ENCODE measurements at places on chromosomes 2 and 18.

DNA sequence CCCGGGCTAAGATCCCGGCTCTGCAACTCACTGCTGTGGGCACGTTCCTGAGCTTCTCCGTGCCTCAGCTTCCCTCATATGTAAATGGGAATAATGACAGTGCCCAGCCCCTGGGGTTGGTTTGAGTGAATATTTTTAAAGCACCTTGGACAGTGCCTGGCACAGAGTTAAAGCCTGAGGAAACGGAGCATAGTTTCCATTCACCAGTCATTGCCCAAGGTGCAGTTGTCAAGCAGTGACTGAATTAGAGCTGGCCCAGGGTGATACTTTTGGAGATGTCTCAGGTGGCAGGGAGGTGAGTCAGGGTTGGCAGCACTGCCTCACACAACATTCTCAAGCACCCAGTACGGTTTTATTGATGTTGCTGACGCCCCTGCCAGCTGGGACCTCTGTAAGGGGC lies 12.2 kb downstream of the TMEM177 start:
- no peak for DNase-seq

- DNase-seq: no peak
Observed at GRCh38 chr18:13076886-13077285, 85.7 kb downstream of the CEP192 start.

DNA sequence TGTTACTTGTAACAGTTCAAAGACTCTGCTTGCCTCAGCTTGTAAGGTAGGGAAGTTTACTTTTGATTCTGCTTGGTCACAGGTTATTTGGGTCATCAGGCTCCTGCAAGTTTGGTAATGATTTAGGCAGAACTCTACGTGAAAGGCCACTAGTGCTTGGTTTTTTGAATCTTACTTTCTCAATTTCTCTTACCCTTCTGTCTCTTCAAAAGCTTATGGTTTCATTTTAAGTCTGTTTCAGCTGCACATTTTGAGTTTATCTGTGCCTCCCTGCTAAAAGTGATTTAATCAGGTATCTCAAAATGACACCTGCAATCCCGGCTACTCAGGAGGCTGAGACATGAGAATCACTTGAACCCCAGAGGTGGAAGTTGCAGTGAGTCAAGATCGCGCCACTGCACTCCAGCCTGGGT lies 26.3 kb upstream of the MOCOS start:
- DNase-seq: no peak

GRCh38 chr2:136132825-136133155 lies 14.8 kb upstream of the CXCR4 start:
- no peak for DNase-seq

- no peak for DNase-seq
Observed at GRCh38 chr2:197460649-197461048, 7.3 kb downstream of the COQ10B start.

DNA sequence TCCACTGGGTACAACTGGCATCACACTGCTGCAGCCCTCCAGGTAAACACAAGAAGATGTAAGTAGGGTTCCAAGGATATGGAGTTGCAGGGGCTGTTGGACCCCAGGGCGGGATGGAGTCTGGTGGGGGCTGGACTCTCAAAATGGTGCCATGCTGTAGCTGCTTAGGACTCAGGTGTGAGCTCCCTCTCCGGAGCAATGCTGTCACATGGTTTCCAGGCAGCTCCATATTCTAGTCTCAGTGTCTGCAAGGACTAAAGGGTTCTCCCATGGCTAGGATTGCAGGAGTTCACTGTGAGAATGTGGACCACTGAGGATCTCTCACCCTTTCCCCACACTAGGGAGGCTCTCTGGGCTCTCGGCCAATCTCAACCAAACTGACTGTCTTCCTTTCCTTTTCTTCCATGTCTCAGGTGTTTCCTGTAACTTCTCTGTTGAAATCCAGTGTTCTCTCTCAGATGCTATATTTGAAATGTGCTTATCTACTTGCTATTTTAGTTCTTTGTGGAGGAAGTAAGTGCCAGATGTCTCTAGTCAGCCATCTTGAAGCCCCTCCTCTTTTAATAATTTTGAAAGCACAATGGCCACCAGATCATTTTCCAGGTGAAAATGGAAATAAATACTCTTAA lies 57.6 kb downstream of the CCNT2 start:
- no peak for DNase-seq

DNA sequence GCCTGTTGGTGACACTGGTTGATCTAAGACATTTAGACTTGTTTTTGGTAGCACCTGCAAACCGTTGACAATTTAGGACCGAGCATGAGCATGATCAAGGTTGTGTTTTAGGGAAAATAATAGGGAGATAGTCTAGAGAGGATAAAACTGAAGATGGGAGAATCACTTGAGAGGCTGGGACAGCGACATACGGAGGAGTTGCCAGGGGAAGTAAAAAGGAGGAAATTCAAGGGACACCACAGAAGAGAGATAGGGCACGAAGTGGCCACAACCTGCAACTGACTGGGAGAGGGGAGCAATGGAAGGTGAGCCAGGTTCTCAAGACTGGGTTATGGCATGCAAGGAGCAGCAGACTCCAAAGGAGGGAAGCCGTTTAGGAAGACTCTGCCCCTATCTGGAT lies 1.4 kb upstream of the ATP8B1 start:
- DNase-seq: no peak

GRCh38 chr2:195313962-195314361 lies 343.1 kb upstream of the SLC39A10 start:
- no peak for DNase-seq

DNA sequence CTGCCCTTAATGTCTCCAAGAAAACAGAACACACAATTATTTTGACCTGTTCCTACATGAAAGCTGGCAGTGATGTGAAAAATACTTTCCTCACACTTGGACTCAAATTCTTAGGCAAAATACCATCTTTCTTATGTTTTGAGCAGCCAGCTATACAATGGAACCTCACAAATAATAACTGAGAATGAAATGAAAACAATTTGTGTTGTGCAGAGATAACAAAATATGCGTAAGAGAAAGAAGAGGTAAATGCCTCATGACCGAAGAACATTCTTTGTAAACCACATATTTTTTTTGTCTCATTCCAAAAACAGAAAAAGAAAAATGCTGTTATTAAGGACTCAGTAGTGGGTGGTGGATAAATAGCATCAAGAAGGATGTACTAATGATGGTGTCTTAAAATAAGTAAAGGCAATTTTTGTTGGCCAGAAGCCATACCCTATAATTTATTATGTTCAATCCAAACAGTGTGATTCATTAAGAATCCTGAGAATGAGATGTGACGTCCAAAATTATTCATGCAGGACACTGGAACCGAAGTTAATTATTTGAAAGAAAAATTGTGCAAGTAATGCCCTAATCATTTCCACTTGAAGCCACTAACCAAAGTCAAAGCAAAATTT lies 193.0 kb upstream of the NETO1 start:
- no peak for DNase-seq

DNA sequence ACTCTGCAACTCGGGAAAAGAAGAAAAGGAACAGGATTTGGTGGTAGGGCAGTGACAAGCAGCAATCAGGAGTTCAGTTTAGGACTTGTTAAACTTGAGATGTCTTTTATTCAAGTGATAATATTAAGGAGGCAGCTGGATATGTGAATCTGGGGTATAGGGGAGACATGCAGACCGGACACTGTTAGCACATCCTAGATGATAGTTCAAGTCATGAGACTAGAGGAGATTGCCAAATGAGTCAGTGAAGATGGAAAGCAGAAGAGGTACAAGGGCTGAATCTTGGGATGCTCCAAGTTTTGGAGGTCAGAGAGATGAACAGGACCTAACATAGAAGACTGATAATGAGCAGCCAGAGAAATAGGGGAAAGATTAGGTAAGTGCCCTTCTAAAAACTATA lies 69.5 kb upstream of the PSME4 start:
- no peak for DNase-seq

DNA sequence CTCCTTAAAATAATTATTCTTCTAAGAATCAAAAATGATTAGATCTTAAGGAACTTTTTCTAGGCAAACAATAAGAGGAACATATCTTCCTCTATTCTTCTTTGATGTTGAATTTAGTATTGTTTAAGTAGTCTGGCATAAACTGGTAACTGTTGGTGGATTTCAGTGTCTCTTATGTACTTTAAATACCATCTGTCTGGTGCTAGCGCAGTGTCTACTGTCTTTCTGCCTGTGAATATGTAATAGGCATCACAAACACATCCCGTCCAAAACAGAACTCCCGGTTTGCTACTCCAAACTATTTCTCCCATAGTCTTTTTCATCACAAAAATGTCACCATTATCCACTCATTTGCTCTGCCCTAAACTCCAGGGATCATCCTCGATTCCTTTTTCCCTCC lies 281.7 kb downstream of the PHLPP1 start:
- no peak for DNase-seq

DNA sequence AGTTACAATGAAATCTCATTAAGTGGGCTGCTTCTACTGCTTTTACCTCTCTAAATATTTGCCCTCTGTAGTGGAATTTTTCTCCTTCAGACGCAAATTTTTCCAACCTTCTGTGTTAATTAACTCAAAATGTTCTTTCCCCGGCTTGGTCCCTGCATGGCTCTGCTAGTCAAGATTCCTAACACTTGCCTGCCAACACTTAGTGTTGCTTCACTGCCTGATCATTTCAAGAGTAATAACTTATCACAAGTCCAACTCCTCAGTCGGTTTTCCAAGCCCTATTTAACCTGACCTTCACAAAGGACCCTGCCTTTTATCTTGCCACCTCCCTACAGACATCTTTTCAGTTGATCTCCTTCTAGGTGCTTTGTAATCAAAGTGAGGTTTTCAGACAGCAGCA lies 142.7 kb downstream of the HRH4 start:
- no peak for DNase-seq

DNA sequence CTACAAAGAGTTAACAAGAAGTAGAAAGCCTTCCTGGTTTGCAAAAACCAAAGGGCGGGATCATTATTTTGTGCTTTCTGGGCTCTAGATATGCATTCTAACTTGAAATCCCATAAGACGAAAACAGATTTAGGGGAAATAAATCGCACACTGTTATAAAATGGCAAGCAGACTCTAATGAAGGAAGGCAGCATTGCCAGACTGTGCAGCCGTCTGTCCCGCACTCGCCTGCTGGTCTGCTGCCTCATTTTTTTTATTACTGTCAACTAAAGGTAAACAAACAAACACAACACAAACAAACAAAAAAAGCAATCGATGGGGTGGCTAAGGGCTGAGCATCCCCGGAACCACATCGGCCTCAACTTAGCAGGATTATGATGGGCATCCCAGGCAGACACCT lies 24.4 kb downstream of the ZNF521 start:
- DNase-seq: no peak

DNA sequence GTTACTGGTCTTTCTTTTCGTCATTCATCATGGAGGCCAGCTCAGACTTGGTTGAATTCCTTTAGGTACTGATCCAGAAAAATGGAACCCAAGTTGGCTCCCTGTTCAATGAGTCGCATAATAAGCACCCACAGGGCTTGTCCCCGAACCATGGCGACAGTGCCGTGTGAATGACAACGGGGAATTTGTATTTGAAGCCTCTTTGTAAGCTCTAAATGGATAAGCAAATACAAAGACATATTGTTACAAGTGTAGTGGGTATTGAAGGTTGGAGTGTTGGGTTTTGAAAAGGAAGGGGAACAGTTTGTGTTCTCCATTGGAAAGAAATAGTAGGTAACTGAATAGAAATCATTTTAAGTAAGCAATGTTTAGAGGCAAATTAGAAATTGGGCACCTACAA lies 288.9 kb downstream of the SLC4A3 start:
- DNase-seq: no peak

DNA sequence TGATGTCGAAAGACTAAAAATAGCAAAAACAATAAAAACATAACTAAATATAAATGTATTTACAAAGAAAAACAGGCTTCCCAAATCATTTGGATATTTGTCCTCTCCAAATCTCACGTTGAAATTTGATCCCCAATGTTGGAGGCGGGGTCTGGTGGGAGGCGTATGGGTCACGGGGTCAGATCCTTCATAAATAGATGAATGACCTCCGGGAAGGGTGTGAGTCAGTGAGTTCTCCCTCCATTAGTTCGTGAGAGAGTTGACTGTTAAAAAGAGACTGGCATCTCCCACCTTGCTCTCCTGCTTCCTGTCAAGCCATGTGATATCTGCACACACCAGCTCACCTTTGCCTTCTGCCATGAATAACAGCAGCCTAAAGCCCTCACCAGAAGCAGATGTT lies 703.0 kb downstream of the TMEM182 start:
- no peak for DNase-seq

GRCh38 chr18:13638719-13639595 lies 87.4 kb downstream of the FAM210A start:
- DNase-seq: no peak

DNA sequence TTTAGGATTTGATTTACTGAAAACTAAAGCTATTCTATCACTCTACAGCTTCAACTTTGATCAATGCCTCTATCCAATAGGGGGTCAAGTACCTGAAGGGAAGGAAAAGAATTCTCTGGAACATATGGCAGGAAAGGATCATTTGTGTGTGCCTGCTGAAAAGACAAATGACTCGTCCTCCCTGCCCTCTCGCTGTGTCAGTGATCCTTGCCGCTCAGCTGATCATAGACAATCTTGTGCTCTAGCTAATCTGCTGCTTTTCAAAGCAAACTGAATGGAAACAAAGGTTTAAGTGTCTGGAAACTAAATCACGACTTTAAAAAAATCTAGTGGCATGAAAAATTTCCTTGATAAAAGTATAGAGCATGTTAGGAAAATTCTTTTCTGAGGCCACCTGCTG lies 75.6 kb upstream of the CPO start:
- no peak for DNase-seq

DNA sequence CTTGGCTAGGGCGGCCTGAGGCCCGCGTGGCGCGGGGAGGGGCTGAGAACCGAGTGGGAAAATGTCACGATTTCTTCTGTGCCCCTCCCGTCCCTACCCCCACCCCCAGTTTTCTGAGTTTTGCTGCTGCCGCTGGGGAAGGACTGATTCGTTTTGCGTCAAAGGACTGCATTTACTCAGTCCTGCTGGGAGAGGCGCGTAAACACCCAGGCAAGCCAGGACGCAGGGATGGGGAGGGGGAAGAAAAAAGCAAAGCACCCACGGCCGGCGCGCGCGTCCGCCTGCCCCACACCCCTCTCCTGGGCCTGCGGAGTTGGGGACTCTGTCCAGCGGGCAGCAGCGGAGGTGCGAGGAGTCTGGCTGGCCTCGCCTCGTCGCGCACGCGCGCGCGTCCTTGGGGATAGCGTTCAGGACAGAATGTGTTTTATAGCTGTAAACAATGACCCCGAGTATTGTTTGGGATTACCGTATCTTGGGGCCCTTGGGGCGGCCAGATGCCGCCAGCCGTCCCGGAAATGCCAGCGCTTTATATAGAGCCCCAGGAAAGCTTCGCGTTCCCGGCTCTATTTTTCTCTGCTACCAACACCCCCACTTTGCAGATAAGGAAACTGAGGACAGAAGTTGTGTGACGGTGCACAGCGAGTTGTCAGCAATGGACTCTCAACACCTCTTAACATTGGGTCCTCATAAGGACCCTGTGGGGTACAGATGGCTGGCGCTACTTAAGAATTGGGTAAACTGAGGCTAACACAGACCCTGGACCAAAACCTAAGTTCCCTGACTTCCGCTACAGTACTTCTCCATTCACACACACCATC lies 1.7 kb upstream of the FOSL2 start:
- DNase-seq: no peak

- no peak for DNase-seq
Observed at GRCh38 chr2:150134223-150134857, 353.1 kb downstream of the RND3 start.

All from KG1 (cell line).